Posterior vena cava (tissue), 2 donors: ENCODE measurements at places on chromosomes 1 and 21. TPM values are rescaled to one million over a fixed set of nuclear protein-coding genes. Genes with fewer than 3 reads are reported as not detected.

- no peak for DNase-seq
These were observed 53.9 kb upstream of the CACNA1E start for GRCh38 chr1:181429462-181429861.

GRCh38 chr1:31423418-31423947 lies 10.5 kb downstream of the SERINC2 start:
- DNase-seq = no peak

GRCh38 chr21:45529785-45530422 lies 12.3 kb downstream of the SLC19A1 start:
- DNase-seq = peak; percentile 0

GRCh38 chr1:56816909-56817308 lies 2.3 kb downstream of the FYB2 start:
- DNase-seq = no peak

DNA sequence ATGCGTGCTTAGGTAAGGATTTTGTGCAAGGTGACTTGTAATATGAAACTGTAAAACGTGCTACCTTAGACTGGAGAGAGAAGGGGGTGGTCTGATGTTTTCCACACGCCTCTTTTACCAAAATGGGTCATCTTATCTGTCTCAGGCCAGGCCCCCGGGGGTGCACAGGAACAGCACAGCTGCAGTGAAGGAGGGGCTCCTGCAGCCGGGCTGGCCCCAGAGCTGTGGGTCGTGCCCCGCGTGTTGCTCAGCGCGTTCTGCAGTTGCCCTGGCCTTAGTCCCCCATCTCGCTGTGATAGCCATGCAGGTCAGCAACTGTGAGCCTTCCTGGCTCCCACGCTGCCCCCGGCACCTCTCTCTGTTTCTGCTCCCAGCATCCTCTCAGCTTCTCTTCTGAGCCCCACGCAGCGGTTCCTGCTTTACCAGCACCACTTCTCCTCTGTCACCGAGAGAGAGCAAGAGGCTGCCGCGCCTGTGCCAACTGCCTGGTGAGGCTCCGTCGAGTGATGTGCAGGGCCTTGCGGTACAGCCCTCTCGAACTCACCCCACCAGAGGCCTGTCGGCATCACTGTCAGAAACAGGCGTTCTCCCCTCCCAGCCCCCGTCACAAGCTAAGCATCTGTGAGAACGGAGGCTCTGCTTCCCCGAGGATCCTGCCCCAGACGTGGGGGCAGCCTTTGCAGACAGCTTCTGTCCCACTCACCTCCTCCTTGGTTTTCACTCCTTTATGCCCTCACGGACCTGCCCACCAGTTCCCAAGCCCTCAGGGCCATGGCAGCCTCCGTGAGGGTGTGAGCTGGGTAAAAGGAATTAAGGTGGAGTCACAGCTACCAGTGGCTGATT lies 73.3 kb downstream of the ADARB1 start:
- DNase-seq = peak; percentile 70

DNA sequence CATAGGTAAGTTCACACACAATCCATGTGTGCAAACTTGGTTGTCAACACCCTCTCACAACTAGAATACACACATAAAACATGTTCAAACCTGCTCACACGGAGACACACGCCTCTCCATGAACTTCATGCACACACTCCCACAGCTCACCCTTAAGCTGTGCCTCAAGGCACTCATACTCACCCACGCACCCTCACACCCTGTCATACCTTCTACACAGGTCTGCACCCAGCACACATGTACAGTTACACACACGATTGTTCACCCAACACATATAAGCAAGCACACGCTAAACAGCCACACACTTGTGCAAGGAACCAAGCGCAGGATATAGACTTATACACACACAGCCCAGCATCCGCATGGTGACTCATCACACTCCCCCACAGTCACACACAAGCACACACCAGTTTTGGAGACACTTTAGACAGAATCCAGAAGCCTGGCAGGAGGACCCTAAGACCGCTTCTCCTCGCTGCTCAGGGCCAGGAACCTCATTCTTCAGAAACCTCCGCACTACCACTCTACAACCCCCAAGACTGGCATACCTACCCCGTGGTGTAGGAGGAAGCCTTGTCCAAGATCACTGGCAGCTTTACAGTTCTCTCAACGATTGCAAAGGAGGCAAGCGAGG lies 58.7 kb upstream of the ZC3H12A start:
- DNase-seq = peak; percentile 43

The GPR25 gene
- not detected for total RNA-seq

GRCh38 chr1:112798292-112798691 lies 83.2 kb upstream of the PPM1J start:
- no peak for DNase-seq

The GBP5 gene
- total RNA-seq = 3.9 TPM

GRCh38 chr1:53672785-53673184 lies 66.2 kb downstream of the GLIS1 start:
- DNase-seq = no peak

DNA sequence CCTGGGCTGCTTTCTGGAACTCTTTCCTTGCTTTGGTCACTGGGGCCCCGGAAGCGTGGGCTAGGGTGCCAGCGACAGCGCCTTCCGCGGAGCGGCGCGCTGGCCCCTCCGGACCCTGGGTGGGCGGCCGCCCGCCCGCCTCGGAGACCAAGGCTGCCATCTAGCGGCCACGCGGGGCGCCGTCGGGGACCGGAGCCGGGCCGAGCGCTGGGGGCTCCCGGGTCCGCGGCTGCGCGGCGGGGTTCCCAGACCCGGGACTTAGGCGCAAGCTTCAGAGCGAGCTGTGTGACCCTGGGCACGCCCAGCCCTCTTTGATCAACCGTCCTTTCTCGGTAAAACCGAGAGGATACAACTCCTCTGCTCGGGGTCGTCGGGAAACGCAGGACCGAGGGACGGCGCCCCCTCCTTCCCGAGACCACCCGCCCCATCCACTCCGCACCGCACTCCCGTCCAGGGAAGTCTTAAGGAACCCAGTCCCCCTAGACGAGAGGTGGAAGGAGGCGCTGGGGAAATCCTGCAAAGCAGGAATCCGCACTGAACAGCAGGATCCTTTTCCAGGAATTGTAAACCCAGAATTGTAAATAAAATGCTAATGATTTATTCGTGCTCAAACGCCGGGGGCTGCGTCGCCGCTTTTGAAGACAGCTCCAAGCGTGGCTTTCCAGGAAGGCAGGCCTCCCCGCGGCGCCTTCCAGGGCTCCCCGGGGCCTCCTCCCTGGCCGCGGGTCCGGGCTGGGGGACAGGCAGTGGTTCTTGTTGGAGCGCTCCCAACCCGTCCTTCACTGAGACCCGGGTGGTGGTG lies 41.2 kb downstream of the RRAGC start:
- no peak for DNase-seq

- no peak for DNase-seq
These were observed 17.8 kb downstream of the SFPQ start for GRCh38 chr1:35175098-35175576.

GRCh38 chr1:71294178-71294577 lies 213.3 kb upstream of the ZRANB2 start:
- no peak for DNase-seq

- DNase-seq = no peak
These were observed 500.6 kb downstream of the DISC1 start for GRCh38 chr1:232127190-232127589.

DNA sequence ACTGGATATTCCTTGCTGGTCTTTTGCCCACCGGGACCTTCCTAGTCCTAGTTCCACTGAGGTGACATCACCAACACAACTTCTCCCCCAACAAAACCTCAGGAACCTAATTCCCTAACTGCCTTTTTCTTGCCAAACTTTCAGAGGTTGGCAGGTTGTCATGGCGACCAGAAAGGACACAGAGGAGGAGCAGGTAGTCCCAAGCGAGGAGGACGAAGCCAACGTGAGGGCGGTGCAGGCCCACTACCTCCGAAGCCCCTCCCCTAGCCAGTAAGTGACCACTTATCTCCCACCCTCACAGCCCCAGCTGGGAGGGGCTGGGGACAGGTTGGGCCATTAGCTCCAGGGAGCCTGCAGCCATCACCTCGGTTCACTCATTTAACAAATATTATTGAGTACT lies 815 bp downstream of the STYXL2 start:
- no peak for DNase-seq

The KRTAP13-2 gene
- total RNA-seq = not detected

The C2CD4D gene
- total RNA-seq = not detected

GRCh38 chr21:29371464-29371863 lies 72.7 kb downstream of the BACH1 start:
- DNase-seq = no peak

GRCh38 chr1:156481527-156481926 lies 19.0 kb downstream of the MEF2D start:
- peak; percentile 32 for DNase-seq

DNA sequence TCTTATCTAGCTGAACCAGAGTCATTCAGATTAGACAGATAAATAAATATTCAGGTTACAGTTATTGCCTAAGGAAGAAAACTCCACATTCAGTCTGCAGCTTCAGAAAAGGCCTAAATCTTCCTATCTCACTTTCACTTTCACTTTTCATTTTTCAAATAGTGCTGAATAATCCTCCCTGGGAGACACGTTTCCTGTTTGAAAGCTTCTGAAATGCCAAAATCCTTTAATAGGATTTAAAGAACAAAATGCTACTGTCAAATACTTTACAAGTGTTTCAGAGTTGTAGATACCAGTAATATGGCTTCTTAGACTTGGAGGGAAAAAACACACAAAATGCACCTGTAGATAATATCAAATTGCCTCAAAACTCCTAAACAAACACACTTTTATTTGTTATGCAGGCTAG lies 3.9 kb downstream of the PSMB2 start:
- DNase-seq = no peak

- peak; percentile 85 for DNase-seq
These were observed 41.0 kb downstream of the MYOM3 start for GRCh38 chr1:24070821-24071393.

- no peak for DNase-seq
These were observed 9.0 kb upstream of the PTGFRN start for GRCh38 chr1:116900471-116901365.

The TACSTD2 gene
- total RNA-seq = 5.6 TPM

The IGSF21 gene
- 7.8 TPM for total RNA-seq

GRCh38 chr1:47906527-47907176 lies 90.5 kb downstream of the TRABD2B start:
- no peak for DNase-seq

DNA sequence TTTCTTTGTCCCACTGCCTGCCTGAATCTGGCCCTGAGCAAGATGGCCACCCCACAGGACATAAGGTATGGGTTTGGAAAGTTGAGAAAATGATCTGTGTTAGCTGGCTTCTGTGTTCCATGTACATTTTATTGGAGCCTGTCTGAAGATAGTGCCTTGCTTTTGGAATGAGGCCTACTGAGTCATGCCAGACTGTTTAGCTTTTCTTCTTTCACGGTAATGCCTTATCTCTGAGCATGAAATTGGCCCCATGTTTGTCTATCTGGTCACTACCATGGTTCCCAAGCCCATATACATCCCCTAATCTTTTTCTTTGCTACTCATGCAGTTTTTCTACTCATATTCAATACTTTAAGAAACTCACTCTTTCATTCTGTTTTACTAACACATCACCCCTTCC lies 85.1 kb upstream of the LMO4 start:
- DNase-seq = no peak

The RPTN gene
- not detected for total RNA-seq

The KCNT2 gene
- 13.3 TPM for total RNA-seq

GRCh38 chr1:168386949-168387586 lies 106.4 kb downstream of the TBX19 start:
- no peak for DNase-seq

- DNase-seq = no peak
These were observed 35.6 kb upstream of the RNPC3 start for GRCh38 chr1:103489935-103490334.

DNA sequence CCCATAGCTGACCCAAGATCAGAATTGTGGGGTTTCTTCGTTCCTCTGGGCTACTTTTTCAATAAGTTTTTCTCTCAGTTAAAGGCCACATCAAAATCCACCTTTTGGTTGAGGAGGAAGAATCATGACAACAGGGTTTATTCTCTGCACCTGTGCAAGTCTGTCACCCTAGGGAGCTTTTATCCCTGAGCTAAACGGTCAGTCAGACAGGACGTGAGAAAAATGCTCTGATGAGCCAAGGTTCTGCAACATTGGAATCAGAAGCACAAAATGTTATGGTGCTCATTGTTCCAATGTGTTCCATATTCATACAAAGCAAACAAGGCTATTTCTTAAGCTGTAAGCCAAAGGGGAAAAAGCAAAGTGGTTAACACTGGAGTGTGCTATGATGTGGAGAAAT lies 7.4 kb upstream of the ERICH3 start:
- DNase-seq = no peak

The BTBD8 gene
- 2.5 TPM for total RNA-seq

GRCh38 chr21:38506661-38507281 lies 8.5 kb upstream of the ERG start:
- no peak for DNase-seq

- peak; percentile 50 for DNase-seq
These were observed 45.2 kb downstream of the CAMK2N1 start for GRCh38 chr1:20440785-20441200.

The SERINC2 gene
- 3.9 TPM for total RNA-seq

The MYCL gene
- total RNA-seq = 0.14 TPM

- no peak for DNase-seq
These were observed 36.7 kb downstream of the ZBTB40 start for GRCh38 chr1:22488319-22488718.

DNA sequence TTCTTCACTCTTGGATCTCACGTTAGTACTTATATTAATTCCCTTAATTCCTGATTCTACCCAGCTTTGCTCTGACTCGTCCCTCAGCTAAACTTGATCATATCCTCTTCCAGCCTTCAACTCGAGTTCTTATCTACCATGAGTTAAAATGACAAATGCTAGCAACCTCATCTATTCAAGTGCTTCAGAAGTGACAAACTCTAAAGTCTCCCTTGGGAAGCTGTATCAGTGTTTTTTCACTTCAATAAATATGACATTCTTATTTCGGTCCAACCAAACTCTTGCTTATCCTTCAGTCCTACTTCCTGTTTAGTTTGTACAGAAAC lies 75.3 kb downstream of the FOXJ3 start:
- DNase-seq = no peak

The LY9 gene
- total RNA-seq = 0.32 TPM

GRCh38 chr1:231124746-231125145 lies 37.1 kb upstream of the TRIM67 start:
- DNase-seq = no peak

GRCh38 chr1:224392411-224393249 lies 36.0 kb downstream of the CNIH4 start:
- DNase-seq = no peak

GRCh38 chr1:119711804-119712341 lies at the start of gene PHGDH:
PHGDH (plus strand) TSS chr1:119711934; CDS start chr1:119712023, 89 bp downstream.
- DNase-seq = peak; percentile 90

GRCh38 chr1:204568576-204569315 lies 52.5 kb downstream of the MDM4 start:
- no peak for DNase-seq

The EFNA4 gene
- total RNA-seq = 2.0 TPM

DNA sequence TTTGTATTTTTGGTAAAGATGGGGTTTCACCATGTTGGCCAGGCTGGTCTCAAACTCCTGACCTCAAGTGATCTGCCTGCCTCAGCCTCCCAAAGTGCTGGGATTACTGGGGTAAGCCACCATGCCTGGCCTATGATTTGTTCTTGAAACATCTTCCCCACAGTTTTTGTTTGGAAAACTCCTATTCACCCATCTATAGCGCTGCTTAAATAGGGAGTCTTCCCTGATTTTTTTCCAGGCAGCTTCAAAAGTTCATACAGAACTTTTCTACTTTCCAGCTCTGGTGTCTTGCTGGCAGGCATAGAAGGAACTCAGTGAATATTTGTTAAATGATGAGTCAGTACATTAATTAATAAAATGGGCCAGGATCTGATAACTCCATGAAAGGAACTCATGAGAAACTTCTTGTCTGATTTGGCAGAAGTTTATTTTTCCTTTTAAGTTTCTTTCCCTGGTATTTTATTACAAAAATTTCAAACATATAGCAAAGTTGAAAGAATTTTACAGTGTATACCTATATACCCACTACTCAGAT lies 33.0 kb upstream of the TTC22 start:
- no peak for DNase-seq
